ENCODE measurements at places on chromosomes 1 and 21. TPM values are rescaled to one million over a fixed set of nuclear protein-coding genes. Genes with fewer than 3 reads are reported as not detected.

GRCh38 chr21:37490084-37490483, 123.5 kb downstream of the DYRK1A start:
- DNase-seq: no peak

- DNase-seq: no peak
Measured at GRCh38 chr1:116699605-116700004, 32.1 kb upstream of the IGSF3 start.

The HNRNPCL4 gene
- not detected for total RNA-seq

DNA sequence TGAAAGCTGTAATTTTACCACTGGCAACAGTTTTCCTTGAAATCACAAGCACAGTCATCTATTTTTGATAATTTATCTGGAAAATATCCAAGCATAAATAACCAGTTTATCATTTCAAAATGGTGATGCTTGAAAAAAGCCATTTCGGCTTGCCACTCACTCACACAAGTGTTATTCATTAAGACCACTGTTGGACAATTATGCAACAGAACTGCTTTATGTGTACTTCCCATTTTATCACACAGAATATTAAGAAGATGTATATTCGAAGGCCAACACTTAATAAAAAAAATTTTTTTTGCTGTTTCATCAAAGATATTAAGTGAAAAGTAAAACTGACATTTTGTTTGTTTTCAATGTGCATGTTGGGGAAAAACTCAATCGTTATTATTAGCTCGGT, 62.3 kb downstream of the EIF4G3 start:
- no peak for DNase-seq

- no peak for DNase-seq
Measured at GRCh38 chr1:234722904-234723720, 113.1 kb upstream of the IRF2BP2 start.
